ENCODE measurements at places on chromosomes 11 and 22. TPM values are rescaled to one million over a fixed set of nuclear protein-coding genes. Genes with fewer than 3 reads are reported as not detected.

DNA sequence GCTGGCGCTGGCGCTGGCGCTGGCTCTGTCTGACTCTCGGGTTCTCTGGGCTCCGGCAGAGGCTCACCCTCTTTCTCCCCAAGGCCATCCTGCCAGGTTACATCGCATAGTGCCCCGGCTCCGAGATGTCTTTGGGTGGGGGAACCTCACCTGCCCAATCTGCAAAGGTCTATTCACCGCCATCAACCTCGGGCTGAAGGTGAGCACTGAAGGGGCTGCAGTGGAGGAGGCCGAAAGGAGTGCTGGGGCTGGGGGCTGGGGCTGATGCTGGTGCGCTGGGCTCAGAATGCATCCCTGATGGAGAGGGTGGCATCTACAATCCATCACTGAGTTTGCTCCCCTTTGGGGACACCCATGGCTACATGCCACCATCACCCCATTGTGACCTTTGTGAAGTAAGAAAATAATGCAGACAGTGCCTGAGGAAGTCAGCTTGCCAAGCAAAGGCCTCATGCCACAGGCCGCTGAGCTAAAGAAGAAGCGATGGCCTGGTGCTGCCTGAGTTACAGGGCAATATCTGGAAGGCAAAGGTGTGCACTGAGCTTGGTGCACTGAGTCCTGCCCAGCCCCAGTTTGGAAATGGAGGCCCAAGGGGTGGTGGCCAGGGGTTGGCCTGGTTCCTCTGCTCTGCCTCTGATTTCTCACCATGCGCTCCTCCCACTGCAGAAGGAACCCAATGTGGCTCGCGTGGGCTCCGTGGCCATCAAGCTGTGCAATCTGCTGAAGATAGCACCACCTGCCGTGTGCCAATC, 620 bp downstream of the SMPD1 start:
- DNase-seq, result no peak
- no peaks in the 10 kb centered on the region for H3K27me3 ChIP-seq
- peaks cover 31% of the 10 kb centered on the region for H3K4me1 ChIP-seq
- peak overlapping the region; percentile 91 for H3K4me3 ChIP-seq

DNA sequence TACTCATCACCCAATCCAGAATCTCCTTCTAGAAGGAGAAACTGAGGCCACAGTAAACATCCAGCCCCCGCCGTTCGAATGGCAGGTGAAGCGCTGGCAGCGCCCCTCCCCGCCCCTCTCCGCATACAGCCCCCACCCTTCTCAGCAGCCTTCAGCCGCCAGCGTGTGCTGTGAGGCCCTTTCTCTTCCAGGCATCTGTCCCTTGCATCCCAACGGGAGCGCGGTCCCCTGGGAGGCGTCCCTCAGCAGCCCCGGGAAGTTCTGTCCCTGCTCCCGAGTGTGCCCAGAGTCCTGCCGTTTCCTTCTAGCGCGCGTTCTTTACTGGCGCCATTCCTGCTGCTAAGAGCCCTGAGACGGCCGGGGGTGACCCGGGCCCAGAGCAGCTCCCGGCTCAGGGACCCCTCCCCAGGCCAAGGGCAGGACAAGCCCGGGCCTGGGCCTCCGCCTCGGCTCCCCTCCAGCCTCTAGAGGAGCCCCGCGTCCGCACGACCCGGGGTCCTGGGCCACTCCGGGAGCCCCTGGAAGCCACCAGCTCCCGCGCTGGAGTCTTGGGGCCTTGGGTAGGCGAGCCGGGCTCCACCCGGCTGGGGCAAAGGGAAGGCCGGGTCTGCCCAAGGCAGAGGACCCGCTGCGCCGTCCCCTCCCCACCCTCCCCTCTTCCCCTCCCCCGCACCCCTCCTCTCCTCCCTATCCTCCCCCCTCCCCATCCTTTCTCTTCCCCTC, 450.4 kb downstream of the OPCML start:
- H3K27ac ChIP-seq, result no peak overlapping the region
- peaks cover 22% of the 10 kb centered on the region for H3K27me3 ChIP-seq
- no peaks in the 10 kb centered on the region for H3K36me3 ChIP-seq
- no peak overlapping the region for H3K4me3 ChIP-seq

- H3K27ac ChIP-seq, result no peak within 1 kb of the TSS
- H3K36me3 ChIP-seq, result no peaks in the 10 kb centered on the region
- no peak within 1 kb of the TSS for H3K4me3 ChIP-seq
- H3K4me1 ChIP-seq, result no peaks in the 10 kb centered on the region
These were observed at the start of gene MRPL23 for GRCh38 chr11:1946812-1947484. Gene MRPL23, plus strand, starts transcription at chr11:1947332. Its CDS starts 31 bp downstream, at chr11:1947363.

GRCh38 chr11:73404506-73405145, 28.4 kb downstream of the RELT start:
- H3K27ac ChIP-seq, result no peak overlapping the region
- H3K36me3 ChIP-seq, result peaks cover 7% of the 10 kb centered on the region
- DNase-seq, result no peak

CYTH4 gene
- 123 TPM for total RNA-seq

PIWIL4 gene
- total RNA-seq, result 0.75 TPM

C11orf65 gene
- total RNA-seq, result not detected

CRYAB gene
- not detected for total RNA-seq

NAALAD2 gene
- not detected for total RNA-seq

Measured in activated CD8-positive, alpha-beta memory T cell treated with anti-CD3 and anti-CD28 coated beads, Interleukin-2, amount 10 ng/mL, durations not matched to agents 7 days and 5 days (primary cell).